Panc1 (cell line): ENCODE measurements at places on chromosomes 5 and 9.

- no peak for DNase-seq
Measured at GRCh38 chr5:83899326-83899970, 178.8 kb upstream of the HAPLN1 start.

DNA sequence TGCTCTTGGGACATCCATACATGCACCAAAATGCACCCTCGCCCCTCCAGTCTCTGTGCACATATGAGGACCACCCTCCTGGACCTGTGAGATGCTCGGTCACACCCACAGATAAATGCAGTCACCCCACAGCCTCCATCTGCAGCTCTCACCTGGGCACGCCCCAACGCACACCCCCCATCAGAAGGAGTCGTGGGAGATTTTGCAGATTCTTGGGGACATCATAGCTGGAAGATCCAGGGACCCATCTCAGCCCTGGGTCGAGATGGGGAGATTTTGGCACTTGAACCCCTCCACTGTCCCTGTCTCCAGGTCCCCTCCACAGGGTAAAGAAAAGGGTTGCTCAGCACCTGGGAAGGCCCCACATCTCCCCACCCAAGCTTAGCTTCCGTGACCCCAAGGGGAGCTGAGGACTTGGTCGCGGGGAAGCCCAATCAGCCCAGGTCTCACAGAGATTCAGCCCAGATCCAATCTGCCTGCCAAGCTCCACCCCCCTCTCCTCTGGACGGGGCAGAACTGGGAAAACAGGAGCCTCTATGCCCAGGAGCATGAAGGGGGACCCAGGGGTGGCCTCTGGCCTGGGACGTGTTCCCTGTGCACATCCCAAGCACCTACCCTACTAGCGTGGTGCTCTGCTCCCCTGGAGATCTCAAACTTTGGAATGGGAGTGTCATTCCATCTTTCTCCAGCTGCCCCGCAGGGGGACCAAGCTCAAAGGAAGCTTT, 89.2 kb upstream of the LMX1B start:
- DNase-seq, result no peak

GRCh38 chr5:158275511-158275910, 416.6 kb upstream of the CLINT1 start:
- DNase-seq, result no peak

DNA sequence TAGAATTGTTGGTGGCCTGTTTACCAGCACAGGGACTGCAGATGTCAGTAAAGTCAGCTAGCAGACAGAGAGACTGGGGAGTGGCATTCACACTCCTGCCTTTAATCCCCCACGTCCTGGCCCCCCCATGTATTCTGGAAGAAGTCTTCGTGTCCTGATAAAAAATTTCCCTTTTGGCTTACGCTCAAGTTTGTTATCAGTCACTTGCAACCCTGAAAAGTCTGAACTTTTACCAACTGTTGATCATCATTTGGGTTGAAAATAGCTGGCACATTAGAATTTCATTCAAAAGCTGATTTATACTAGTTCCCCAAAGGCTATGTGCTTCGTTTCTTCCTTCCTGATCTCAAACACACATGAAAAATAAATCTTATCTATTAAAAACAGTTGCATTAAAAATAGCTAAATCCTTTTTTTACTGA, 5.8 kb upstream of the CRHBP start:
- DNase-seq, result no peak

- no peak for DNase-seq
Measured at GRCh38 chr5:116669261-116670031, 94.8 kb upstream of the SEMA6A start.

GRCh38 chr9:94622087-94622800, 17.1 kb downstream of the FBP1 start:
- no peak for DNase-seq

GRCh38 chr5:148962761-148963324, 100.0 kb downstream of the SH3TC2 start:
- no peak for DNase-seq

GRCh38 chr9:27447031-27447683, 76.9 kb upstream of the IFNK start:
- DNase-seq, result no peak

DNA sequence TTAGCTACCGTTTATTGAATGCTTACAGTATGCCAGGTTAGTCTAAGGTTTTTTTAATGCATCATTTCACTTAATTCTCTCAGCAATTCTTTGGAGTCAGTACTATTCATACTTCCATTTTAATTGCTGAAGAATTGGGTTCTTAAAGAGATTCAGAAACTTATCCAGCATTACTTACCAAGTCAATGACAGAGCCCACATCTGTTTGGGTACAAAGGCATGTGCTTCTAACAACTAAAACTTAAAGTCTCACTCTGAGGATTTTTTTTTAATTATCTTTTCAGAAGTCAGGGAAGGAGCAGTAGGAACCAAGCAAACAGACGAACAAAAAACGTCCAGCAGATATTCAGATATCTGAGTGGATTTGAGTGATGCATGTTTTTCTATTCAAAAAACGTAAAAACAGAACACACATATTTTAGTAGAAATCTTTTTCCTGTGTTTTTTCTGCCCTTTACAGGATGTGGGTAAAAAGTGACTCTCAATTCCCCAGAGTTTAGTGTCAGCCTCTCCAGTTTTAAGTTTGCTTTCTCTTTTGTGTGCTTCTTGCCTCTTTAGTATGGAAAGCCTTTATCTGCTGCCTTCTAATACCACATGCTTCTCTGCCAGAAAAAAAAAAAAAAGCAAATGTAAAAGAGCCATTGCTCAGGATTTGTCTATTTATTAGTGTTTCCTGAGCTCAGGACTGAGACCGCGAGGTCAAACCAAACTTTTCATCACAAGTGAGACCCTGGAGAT, 118.0 kb downstream of the PRKACG start:
- DNase-seq, result no peak

- no peak for DNase-seq
Measured at GRCh38 chr9:79481846-79482477, 89.8 kb upstream of the TLE4 start.

GRCh38 chr5:78659114-78659513, 10.5 kb upstream of the LHFPL2 start:
- DNase-seq, result no peak
